Activated naive CD4-positive, alpha-beta T cell (primary cell): ENCODE measurements at places on chromosomes 7 and 10.

DNA sequence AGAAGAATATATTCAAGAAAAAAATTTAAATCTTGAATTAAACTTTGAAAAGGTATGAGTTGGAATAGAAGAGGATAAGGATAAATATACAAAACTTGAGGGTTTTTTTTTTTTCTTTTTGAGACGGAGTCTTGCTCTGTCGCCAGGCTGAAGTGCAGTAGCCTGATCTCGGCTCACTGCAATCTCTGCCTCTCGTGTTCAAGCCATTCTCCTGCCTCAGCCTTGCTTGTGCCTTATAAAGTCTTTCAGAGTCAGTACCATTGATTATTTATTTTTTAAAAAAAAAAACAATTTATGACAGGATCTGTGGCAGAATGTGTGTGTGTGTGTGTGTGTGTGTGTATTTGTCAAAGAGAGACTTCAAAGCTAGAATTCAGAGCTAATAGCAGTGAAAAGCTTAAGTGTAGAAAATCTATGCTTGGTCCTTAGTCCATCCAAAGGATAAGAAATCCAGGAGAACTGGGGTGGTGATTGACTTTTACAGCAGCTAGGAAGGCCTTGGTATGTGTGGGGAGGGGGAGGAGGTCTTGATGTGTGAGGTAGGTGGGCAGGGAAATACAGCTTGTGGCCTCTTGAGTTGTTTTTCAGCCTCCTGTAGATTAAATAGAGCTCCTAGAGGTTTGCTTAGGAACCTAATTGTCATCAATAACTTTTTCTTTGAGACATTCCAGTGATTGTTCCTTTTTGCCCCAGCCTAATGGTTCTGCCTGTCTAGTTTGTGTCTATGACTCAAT is 2.4 kb downstream of the HECTD2 start:
- no peak for DNase-seq

GRCh38 chr10:36888925-36889573 is 236.3 kb upstream of the ANKRD30A start:
- no peak for DNase-seq

DNA sequence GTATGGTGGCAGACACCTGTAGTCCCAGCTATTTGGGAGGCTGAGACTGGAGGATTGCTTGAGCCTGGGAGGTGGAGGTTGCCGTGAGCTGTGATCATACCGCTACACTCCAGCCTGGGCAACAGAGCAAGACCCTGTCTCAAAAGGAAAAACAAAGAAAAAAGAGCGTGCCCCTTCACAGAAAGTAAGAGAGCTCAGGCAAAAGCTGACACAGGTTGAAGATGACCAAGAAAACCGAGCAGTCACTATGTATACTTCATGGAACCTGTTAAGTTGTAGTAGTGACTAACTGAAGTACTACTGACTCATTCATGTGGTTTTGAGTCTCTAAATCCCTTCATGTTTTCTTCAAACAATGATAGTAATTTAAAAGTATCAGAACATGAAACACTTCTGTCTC is 1.2 kb upstream of the PRRT4 start:
- DNase-seq, result no peak

GRCh38 chr10:42952349-42952748 is 124.5 kb upstream of the RET start:
- DNase-seq, result no peak

- DNase-seq, result no peak
Observed at GRCh38 chr7:30925117-30925516, 13.5 kb downstream of the AQP1 start.

DNA sequence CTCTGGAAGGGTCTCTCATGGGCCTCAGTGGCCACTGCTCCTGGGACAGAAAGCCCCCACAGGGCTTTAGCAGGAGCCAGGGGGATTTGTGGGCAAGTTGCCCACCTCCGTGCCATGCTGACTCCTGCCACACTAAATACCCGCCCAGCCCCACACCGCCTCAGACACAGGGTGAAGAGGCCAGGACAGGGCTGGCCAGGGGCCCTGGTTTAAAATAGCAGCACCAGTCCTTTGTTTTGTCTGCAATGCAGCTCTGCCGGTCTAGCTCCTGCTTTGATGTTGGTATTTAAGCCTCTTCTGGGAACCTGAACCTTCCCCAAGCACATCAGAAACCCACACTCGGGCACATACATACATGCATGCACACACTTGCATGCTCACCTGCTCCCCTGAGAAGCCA is 14.4 kb upstream of the TNRC18 start:
- DNase-seq, result no peak

DNA sequence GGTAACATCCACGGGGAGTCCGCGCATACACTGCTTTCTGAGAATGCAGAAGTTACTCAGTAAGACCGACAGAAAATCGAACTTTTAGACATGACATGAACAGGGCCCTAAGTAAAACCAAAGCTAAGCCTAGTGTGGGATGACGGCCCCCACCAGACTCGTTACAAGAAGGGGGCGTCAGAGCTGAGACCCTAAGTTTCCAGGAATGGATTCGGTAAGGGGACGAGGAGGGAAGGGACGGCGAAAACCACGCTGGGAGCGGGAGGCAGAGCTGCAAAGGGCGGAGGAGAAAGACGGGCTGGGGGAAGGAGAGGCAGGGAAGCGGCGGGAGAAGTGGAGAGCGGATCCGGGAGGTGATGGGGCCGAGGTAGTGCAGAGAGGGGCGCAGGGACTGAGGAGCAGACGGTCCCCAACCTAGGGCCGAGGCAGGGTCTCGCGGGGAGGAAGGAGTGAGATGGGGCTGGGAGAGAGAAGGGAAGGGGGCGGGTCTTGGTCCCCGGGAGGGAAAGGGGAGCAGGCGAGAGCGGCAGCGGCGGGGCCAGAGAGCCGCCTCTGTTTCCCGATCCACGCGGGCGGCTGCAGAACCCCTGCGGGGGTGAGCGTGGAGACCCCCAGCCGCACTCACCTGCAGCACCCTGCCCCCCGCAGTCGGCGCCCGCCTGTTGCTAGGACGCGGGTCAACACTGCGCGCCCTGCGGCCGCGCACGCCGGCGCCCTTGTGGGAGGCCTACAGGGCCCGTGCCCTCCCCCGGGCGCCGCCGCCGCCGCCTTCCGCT is 513 bp downstream of the ODAD2 start:
- DNase-seq, result no peak

GRCh38 chr7:111199643-111200042 is 108.7 kb downstream of the LRRN3 start:
- no peak for DNase-seq

GRCh38 chr7:141695803-141696289 is 6.1 kb downstream of the DENND11 start:
- DNase-seq, result no peak

DNA sequence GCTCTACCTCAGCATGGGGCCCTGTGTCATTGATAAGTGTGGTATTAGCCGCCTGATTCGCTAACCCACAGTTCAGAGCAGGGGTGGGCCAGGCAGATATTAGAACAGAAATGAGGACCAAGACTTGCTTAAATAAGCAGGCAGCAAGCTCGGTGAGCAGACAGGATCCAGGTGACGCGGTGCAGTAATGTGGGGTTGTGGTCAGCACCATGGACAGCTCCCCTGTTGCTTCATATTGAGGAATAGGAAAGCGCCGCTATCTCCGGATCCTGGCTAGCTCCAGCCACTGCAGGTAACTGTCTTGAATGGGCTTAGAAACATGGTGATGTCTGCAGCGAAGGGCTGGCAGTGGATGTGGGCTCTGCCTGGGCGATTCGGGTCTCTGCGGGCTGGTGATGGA is 51.3 kb upstream of the GPR26 start:
- DNase-seq, result peak; percentile 17

DNA sequence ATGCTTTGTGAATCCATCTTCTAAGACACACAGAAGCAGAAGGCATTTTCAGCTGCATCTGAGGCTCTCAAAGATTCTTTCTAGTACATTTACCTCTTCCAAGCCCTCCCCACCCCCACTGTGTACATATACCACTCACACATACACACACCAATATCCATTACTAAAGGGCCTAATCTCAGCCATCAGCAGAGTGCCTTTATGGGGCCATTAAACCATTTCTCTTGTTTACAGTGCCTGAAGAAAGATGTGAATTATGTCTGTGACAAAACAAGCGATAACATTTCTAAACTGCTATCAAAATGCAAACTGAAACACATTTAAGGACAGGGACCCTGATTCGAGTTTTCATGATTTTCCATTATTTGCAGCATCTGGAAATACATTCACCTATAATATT is 40.0 kb downstream of the ETV1 start:
- no peak for DNase-seq

DNA sequence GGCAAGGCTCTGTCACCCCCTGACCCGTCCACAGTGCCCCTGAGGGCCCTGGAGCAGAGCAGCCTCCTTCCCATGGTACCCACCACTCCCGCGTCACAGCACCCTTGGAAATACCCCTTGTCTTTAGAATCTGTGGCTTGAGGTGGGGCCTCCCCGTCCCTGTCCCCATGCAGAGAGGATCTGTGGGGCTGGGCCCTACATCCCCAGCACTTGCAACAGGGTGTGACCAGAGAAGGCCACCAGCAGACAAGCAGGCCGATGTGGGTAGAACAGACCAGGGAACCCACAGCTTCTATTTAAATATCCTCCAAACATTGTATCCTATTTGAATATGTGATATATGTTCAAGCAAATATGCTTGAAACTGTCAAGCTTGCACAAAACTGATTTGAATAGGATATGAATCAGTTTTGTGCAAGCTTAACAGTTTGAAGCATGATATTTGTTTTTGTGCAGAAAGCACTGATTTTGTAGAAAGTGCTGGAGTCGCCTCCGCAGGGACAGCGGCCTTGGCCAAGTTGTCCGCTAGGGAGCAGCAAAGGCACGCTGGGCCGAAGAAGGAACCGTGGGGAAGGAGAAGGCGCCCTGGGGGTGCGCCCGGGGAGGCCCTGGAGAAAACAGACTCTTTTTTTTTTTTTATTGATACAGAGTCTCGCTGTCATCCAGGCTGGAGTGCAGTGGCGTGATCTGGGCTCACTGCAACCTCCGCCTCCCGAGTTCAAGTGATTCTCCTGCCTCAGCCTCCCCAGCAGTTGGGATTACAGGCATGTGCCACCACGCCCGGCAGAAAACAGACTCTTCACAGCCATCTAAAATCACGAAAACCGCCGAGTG is 2.2 kb downstream of the CFAP46 start:
- DNase-seq, result no peak

- no peak for DNase-seq
Observed at GRCh38 chr7:151322906-151323305, 18.7 kb upstream of the NUB1 start.

DNA sequence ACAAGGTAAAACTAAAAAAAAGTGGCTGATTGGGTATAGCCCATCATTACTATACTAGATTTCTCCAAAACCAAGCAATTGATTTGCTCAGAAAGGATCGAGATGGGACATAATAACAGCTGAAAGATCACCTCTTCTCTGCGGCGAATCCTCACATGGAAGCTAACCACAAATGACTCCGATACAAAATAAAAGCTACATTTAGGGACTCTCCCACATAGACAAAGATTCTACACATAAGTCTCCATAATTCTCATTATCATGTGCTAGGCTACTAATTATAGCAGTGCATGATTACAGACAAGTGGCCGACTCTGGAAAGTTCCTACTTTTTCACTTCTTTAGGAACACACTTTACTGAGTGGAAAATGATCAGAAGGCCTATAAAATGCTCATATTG is 116.9 kb downstream of the RSU1 start:
- DNase-seq, result no peak

GRCh38 chr7:55247428-55247827 is 117.7 kb upstream of the LANCL2 start:
- DNase-seq, result no peak

DNA sequence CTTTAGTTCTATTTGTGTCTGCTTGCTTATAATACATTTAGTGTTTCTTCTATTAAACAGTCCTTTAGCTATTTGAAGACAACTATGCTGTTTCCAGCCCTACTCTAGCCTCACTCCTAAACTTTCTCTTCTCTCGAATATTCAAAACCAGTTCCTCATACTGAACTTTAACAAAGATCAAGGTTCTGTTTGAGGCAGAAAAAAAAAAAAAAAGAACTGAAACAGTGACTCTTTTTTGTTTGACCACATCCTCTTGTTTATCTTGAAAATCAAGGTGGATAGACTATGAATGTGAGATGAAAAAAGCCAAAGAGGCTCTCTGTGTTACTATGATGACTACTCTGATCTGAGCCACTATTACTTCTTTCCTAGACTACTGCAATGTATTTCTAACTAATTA is 154.3 kb downstream of the ZNF365 start:
- DNase-seq, result no peak

- no peak for DNase-seq
Observed at GRCh38 chr10:104844073-104844472, 203.0 kb downstream of the SORCS3 start.

GRCh38 chr10:74058658-74059057 is 60.7 kb downstream of the VCL start:
- DNase-seq, result no peak

- no peak for DNase-seq
Observed at GRCh38 chr10:101536800-101537199, 51.3 kb downstream of the POLL start.

- no peak for DNase-seq
Observed at GRCh38 chr10:132407846-132408278, 10.9 kb downstream of the PWWP2B start.

GRCh38 chr7:81770728-81771223 is 929 bp upstream of the HGF start:
- DNase-seq, result no peak

- no peak for DNase-seq
Observed at GRCh38 chr10:33113466-33113865, 155.4 kb upstream of the ITGB1 start.

DNA sequence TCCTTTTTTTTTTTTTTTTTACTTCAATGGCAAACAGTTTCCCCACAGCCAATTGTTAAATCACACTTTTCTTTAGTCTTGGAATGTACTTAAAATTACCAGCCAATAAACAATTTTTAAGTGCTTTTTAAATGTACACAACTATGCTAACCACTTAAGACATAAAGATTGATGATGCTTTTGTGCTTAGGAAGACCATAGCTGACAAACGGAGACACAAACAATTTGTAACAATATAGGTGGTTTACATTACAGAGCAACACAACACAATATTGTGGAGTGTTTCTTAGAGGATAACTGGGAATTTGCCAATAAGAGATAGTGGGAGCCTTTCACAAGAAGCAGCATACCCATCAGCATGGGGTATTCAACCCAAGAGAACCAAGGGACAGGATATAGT is 798.5 kb upstream of the IGFBP3 start:
- no peak for DNase-seq

- DNase-seq, result no peak
Observed at GRCh38 chr7:43430411-43430810, 152.5 kb upstream of the STK17A start.
